ENCODE measurements at places on chromosomes 16 and 17.

GRCh38 chr16:66539623-66540469, 10.1 kb downstream of the TK2 start:
- no peak for DNase-seq

- DNase-seq, result no peak
These were observed 12.0 kb downstream of the FOXN1 start for GRCh38 chr17:28518132-28518531.

DNA sequence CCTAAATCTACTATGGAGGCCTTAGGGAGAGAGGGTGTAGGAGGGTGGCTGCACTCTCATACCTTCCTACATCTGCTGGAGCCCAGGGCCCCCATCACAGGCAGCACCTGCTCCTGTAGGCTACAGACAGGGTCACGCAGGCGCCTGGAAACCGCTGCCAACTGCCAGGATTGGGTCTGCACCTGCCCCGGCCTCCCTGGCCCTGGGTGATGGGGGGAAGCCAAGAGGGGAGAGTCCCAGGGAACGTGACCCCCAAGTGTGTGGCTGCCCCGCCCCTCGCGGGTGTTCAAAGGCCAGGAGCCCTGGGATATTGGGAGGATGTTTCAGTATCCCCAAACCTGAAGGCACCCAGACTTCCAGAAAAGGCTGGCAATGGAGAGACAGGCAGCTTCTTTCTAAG, 5.6 kb upstream of the TEX19 start:
- no peak for DNase-seq

GRCh38 chr16:3689731-3690130, 27.6 kb downstream of the TRAP1 start:
- no peak for DNase-seq

- peak; percentile 84 for DNase-seq
These were observed 5.6 kb upstream of the CIITA start for GRCh38 chr16:10871157-10871991.

DNA sequence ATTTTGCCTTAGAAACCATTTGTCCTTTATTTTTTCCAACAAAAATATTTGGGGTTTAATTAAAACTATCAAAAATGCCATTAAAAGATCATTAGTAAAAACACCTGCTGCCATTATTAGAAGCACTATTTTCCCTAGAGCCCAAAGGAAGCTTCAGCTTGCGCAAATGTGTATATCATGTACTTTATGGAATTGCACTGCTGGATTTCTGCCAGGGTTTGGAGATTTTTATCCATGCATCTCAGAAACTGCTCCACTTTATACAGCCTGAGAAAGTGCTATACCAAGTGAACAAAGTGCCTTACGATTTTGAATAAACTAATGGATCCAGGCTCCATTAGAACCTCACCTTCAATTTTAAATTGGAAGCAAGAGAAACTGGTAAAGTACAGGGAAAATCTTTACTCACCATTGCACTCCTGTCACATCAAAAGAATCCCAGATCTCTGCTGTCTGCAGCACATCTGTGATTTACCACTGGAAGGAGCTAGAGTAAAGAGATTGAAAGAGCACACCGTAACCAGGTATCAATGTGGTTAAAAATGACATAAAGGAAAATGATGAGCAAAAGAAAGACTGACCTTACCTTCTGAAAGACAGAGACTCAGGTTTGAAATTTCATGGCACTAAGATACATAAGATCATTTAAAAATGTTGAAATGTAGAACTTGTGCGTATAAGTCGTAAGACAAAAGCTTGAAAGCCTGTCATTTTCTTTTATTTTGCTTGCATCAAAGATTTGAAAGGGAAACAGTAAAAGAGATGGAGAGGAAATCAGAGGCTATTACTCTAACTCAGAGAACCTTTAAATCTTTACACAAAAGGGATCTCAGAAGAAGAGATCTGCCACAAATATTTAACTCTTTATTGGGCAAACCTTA, 678.1 kb upstream of the GOT2 start:
- DNase-seq, result peak; percentile 23

DNA sequence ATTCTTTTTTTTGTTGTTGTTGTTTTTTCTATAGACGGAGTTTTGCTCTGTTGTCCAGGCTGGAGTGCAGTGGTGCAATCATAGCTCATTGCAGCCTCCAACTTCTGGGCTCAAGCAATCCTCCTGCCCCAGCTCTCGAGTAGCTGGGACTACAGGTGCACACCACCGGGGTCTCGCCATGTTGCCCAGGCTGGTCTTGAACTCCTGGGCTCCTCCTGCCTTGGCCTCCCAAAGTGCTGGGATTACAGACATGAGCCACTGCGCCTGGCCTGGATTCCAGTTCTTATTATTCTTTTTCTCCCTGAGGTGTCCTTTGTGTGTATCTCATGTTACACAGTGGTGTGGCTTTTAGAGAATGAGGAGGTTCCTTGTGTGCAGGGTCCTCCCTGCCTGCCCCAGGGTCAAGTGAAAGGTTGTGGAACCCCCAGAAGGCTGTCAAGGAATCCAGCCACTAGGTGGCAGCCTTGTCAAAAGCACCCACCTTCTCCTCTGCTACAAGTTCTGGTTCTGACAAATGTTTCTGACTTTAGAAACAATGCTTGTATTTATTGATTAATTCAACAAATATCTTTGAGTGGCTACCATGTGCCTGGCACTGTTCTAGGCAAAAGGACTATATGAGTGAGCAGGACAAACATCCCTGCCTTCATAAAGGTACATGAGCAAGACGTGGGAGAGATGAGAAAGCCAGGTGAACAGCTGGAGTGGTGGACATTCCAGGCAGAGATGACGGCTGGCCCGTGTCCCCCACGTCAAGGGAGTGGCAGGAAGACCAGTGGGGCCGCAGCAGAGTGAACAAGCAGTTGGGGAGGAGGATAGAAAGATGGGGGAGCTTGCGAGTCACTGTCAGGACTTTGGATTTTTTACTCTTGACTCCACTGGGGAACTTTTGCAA, 112.4 kb downstream of the SPECC1 start:
- peak; percentile 34 for DNase-seq

DNA sequence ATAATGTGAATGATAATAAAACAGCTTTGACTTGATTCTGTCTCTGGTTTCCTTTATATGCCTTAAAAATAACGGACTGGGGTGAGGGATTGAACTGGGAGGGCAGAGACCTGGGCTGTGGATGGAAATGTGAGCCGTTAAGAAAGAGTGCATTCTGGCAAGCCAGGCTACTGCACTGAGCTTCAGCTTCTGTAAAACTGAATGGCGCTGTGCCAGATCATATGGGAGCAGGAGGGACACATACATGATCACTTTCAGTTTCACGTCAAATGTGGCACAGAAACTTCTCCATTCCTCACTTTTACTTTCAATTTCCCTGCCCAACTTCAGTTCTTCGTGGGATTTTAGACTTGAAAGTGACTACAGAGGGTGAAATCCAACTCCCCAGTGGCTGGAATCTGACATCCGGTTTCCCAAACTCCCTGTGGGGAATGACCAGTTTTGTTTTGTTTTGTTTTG, 1.1 kb downstream of the MT2A start:
- DNase-seq, result peak; percentile 85

DNA sequence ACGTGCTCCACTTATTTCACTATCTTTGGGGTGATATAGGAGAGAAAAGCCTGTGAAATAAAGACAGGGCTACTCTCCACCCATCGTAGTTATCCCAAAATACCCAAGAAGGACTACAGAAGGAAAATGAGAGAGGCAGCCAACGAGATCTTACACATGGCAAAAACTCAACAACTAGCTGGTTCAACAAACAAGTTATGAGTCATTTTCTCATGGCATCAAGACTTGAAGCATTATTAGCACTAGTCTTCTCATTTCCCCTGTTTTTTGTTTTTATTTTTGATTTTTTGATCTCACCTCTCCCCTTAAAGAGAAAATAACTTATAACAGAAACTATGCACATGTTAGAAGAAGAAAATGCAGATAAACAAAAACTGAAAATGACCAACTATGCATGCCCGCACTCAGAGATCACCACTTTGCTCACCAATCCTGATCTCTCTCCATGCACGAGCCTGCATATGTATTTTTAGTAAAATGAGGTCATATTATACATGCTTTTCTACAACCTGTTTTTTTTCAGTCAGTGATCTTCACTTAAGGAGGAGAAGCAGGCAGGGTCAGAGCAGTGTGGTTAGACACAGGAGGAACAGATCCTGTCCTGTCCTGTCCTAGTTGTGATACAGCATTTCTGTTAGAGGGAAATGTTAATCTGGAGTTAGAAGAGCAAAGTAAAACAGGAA, 22.8 kb downstream of the FAM117A start:
- DNase-seq, result peak; percentile 54

DNA sequence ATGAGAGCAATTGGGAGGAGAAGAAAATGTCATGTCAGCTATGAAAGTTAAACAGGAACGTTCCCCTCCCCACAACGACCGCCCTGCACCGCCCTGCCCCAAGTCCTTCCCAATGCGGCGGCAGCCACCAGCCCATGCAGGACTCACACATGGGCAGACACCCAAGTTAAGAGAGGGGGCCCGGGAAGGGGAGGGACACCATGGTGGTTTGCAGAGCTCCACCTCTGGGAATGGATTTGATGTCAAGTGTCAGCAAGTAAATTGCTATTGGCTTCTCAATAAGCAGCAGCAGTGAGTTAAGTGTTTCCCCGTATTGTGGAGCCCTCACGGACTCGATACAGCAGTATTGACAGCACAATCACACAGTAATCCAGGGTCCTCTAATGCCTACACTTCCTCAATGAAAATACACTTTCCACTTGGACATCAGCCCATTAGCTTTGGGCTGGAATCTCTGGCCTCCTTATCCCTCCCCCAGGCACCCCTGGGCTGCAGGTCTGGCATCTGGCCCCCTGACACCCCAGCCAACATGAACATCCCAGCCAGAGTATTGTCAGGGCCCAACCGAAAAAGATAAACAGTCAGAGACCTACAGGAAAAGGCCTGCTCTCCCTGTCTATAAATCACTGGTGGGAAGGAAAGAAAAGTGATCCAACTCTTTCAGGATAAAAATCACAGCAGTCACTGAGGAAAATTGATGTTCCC, 22.6 kb downstream of the ZFHX3 start:
- no peak for DNase-seq

DNA sequence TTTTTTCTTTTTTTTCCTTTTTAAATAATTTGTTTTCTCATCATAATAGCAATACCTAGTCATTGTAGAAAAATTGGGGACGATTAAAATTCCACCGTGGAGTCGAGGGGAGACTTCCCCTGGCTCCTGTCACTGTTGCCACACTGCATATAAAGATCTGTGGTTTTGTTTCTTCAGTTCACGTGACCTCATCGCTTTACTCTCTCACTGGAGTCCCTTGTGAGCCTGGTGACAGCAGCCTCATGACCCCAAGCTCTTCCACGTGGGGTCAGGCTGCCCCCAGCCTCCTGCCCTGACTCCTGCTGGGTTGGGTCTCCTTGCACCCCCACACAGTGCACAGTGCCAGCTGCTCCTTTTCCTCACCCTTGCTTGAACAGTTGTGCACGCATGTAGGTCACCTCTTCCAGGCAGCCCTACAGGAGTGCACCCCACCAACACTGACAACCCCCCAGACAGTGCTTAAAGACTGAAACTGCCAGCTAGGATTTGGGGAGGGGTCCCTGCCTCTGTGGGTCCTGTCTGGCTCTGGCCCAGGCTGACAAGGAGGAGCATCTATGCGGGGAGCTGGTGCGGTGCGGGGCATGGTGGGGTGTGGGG, 7.3 kb upstream of the METRNL start:
- no peak for DNase-seq

DNA sequence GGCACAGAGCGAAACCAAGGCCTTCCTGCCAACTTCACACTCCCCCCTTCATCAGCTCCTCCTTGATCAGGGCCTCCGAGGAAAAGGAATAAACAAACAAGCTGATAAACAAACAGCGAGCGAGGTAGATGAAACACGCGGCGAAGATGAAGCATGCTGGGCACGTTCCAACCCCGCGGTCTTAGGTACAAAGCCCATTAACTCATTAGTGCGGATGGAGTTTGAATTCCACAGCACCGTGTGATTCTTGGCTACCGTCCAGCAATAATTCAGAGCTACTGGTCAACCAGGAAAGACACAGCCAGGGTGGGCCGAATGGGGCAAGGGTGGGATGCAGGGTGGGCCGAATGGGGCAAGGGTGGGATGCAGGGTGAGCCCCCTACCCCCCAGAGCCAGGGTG, 67.3 kb downstream of the RBFOX3 start:
- no peak for DNase-seq

GRCh38 chr17:58591455-58591854, 77.0 kb upstream of the MTMR4 start:
- no peak for DNase-seq

- no peak for DNase-seq
These were observed 210.3 kb upstream of the AXIN2 start for GRCh38 chr17:65771704-65772103.

DNA sequence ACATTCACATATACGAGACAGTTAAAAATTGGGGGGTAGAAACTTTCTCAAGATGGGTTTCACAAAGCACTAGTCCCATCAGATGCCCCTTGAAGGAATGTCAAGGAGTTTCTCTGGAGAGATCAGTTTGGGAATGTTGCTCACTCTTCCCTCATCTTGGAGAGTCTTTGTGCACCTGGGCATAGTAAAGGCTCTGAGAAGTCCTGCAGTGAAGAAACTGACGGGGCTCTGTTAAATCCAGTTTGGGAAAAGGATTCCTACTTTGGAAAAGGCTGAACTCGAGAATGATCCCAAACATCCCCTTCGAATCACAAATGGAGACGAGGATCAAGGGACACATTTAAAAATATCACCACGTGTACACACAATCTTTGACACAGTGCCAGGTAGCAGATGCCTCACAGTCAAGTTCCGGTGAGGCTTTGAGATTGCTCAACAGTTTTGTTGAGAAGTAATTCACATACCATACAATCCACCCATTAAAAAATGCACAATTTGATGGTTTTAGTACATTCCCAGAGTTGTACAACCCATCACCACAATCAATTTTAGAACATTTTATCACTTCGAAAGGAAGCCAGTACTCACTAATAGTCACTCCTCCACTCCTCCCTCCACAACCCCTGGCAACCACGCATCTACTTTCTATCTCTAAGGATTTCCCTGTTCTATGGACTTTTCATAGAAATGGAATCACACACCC, 203.4 kb upstream of the FOXF1 start:
- peak; percentile 56 for DNase-seq

DNA sequence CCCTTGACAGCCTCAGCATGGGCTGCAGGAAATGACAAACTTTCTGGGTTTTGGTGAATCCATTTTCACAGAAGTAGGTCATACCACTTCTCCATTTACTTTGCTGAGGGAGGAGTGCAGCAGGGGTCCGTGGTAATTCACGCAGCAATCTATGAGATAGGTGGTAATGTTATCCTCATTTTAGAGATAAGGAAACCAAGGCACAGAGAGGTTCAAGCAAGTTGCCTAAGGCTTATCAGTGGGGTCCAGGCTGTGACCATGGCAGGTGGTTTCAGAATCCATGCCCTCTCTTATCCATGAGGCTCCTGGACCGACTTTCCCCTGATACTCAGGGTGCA, 12.6 kb downstream of the TBX4 start:
- no peak for DNase-seq

DNA sequence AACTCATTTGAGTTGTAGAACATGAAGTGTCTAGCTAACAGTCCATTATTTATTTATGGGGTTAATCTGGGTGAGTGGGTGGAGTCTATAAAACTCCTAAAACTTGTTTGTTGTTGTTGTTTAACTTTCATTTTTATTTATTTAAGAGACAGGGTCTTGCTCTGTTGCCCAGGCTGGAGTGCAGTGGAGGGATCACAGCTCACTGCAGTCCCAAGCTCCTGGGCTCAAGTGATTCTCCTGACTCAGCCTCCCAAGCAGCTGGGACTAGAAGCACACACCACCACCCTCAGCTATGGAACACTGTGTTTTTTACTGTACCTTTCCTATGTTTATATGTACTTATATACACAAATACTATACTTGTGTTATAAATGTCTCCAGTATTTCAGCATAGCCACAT, 77.8 kb upstream of the CLEC18B start:
- no peak for DNase-seq

Data from mammary epithelial cell (primary cell).